ENCODE measurements at places on chromosomes 7 and 10.

DNA sequence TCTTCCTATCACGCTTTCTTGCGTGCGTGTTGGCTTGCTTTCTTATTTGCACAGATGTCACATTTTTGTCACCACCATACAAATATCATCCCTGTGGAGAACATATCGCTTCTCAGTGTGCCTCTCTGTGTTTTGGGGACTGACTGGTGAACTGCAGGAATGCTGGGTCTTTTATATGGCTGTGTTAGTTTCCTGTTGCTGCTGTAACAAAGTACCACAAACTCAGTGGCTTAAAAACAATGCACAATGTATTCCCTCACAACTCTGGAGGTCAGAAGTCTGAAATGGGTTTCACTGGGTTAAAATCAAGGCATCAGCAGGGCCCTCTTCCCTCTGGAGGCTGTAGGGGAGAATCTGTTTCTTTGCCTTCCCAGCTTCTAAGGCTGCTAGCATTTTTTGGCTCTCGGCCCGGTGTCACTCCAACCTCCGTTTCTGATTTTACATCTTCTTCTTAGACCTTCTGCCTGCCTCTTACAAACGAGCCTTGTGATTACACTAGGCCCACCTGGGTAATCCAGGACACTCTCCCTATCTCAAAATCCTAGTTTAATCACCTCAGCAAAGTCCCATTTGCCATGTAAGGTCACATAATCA is 82.0 kb downstream of the LRMDA start:
- no peak for DNase-seq

GRCh38 chr10:1635340-1635739 is 102.0 kb downstream of the ADARB2 start:
- DNase-seq, result no peak

GRCh38 chr7:9718071-9718661 is 1255.5 kb upstream of the PHF14 start:
- DNase-seq, result no peak

DNA sequence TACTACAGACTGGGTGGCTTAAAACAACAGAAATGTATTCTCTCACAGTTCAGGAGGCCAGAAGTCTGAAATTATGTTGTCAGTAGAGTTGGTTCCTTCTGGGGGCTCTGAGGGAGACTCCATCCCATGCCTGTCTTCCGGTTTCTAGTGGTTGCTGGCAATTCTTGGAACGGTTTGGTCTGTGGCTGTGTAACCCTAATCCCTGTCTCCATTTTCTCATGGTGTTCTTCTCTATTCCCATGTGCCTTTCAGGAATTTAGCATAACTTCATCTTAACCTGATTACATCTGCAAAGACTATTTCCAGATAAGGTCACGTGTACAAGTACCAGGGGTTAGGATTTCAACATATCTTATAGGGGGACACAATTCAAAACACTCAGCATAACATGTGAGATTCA is 73.2 kb downstream of the FAM241B start:
- no peak for DNase-seq

DNA sequence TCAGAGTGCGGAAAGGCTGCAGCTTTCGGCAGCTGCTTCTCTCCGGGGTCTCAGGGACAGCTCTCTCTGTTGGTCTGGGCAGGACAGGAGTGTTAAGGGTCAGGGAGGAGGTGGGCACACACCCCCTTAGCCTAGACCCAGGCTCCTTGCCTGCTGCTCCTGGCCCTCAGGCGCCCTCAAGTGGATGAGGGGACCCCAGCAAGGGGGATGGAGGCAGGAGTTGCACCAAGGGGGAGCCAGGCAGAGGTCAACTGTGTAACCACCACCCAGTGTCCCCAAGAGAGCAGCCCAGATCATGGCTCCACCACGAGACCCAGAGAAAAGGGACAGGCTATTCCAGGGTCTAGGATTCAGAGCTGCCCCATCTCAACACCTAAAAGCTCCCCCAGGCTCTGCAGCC is 26.9 kb downstream of the SPOCK2 start:
- no peak for DNase-seq

- DNase-seq, result no peak
Observed at GRCh38 chr7:657565-658119, 68.9 kb upstream of the DNAAF5 start.

GRCh38 chr7:21361413-21362125 is 66.3 kb upstream of the SP4 start:
- DNase-seq, result no peak

- no peak for DNase-seq
Observed at GRCh38 chr10:114584419-114584818, 73.7 kb downstream of the ABLIM1 start.

DNA sequence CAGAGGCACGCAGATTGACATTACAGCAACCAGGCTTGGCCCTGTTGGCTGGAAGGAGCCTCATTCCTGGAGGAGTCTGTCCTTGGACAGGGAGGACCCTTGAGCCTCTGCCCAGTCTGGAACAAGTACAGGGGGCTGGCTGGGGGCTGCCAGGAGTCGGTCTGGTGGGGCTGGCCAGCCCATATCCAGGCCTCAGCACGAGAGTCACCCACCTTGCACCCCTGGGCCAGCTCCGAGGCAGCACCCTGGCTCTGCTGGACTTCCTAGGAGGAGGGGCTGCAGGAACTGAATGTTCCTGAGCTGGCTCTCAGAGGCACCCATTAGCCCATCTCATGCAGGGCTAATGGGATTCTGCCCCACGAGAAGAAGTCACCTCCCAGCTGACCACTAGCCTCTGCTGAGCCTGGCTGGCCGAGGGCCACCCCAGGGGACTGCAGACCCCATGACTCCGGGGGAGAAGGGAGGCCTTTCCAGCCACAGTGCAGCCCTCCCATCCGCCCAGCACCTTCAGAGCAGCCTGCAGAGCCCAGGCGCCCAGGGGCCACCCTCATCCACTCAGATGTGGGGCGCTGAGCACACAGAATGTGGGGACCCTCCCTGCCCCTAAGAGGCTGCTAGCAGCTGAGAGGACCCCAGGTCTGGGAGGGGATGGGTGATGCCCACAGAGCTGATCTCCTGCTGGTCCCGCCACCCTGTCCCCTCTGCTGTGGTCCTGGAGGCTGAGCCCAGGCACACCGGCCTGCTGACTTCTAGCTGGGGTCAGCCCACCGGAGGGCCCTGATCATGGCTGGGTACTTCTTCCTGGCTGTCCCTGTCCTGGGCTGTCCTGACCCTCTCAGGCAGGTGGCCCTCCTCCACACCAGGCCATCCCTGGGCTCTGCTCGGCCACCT is 14.8 kb upstream of the INPP5A start:
- no peak for DNase-seq

GRCh38 chr10:122273966-122274545 is 3.0 kb downstream of the BTBD16 start:
- DNase-seq, result no peak

- no peak for DNase-seq
Observed at GRCh38 chr7:66454600-66455225, 174.0 kb upstream of the KCTD7 start.

- no peak for DNase-seq
Observed at GRCh38 chr10:110775020-110775375, 96.7 kb upstream of the PDCD4 start.

GRCh38 chr10:132549371-132549770 is 11.8 kb downstream of the INPP5A start:
- DNase-seq, result no peak

DNA sequence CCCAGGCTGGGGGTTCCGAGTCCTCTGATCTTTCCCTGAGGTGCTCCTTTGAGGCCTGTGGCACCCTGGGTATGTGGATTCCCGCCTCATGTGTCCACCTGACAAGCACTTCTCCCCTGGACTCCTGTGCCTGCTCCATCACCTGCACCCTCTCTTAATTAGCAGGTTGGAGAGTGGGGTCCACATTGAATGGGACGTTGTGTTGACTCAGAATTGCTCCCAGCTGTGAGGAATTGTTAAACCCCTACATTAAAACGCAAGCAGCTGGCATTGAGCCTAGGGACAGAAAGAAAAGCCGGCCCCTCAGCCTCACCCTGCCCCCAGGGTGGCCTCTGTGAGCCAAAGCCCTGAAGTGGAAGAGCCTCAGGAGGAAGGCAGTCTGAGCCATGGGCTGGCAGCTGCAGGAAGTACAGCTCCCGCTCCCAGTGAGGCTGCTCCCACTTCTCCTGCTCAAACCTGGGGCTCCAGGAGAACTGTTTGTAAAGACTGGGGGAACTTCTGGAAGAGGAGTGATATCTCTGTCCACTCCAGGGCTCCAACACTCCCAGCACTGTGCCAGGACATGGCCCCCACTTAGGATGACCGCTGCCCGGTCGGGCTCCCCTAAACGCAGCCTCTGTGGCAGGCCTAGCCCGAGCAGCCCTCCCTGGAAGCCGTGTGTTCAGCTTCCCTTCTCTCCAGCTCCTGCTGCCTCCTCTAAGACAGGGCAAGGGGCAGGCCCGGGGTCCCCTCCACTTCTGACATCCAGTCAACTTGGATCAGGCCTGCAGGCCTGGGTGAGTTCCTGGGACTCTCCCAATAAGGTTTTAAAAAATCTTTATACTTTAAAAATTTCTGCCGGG is 1.8 kb upstream of the OPN4 start:
- DNase-seq, result no peak

GRCh38 chr7:2635810-2636701 is 4.3 kb downstream of the TTYH3 start:
- DNase-seq, result no peak

- no peak for DNase-seq
Observed at GRCh38 chr10:13907570-13907969, 320.8 kb downstream of the PRPF18 start.
